Cortex of kidney (tissue), 1 donor: ENCODE measurements at places on chromosomes 12 and 14.

DNA sequence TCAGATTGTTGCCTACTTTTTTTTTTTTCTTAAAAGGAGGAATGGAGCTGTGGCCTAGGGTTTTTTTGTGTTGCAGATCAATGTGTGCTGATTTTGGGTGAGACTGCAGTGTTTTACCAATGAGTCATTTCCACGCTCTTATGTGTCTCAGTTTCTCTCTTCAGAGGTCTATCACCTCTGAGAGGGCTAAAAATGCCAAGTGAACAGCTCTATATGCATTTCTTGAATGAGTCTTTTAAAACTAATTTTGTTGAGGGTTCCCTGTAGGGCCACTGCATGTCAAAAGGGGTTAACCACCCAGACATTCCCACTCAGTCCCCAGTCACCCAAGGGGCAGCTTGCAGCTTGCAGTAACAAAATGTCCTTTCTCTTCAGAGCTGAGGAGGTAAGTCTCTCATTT is 24.3 kb upstream of the GLIPR1L2 start:
- DNase-seq: no peak

- no peak for DNase-seq
These were observed 48.3 kb downstream of the SEL1L start for GRCh38 chr14:81485372-81485771.

DNA sequence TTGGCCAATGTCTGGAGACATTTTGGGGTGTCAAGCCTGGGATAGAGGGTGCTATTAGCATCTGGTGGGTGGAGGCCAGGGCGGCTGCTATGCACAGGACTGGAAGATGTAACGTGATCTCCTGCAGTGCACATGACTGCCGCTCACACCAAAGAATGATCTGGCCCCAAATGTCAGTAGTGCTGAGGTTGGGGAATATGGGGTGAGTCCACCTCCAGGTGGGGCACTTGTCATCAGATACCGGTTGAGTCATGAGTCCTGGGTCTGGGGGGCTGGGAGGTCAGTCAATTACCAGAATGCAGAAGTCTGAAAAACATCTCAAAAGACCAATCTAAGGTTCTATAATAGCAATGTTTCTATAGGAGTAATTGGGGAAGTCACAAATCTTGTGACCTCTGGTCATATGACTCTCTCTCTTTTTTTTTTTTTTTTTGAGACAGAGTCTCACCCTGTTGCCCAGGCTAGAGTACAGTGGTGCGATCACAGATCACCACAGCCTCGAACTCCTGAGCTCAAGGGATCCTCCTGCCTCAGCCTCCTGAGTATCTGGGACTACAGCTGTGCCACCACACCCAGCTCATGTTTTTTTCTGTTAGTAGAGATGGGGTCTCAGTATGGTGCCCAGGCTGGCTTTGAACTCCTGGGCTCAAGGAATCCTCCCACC is 6.0 kb upstream of the SDSL start:
- DNase-seq: no peak

DNA sequence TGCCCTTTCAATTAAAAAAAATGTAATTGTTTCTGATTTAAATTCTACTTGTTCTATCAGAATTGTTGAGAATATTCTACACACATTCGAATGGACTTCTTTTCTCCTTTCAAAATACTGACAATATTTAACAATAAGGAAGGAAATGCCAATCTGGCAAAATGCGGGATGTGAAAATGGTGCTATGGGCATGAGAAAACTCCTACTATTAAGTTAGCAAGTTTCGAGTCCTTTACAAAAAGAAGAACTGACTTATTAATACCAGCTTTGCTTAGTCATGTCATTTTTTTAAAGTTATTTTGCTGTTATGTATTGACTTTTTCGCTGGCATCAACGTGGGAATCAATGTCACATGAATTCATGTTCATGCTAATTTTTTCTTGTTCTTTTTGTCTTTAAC is 31.7 kb upstream of the ARL1 start:
- DNase-seq: no peak

GRCh38 chr12:68451261-68452077 is 119.3 kb upstream of the MDM1 start:
- no peak for DNase-seq

GRCh38 chr12:122870163-122870842 is 25.6 kb downstream of the VPS37B start:
- DNase-seq: no peak

DNA sequence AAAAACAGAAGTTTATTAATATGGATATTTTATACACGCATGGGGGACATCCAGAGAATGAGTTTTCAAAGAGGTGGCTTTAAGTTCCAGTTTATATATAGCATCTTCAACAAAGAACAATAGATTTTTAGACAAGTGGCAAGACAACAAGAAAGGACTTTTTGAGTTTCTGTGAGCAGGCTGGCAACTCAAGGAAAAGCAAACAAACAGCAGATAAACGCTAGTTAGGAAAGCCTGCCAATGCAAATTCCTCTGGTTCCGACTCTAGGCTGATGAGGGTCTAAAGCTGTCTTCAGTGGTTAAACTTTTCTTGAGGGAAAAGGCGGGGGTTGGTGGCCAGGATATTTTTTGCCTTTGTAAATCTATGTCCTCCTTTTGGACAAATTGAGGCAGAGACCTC is 78.4 kb upstream of the EEA1 start:
- no peak for DNase-seq

GRCh38 chr12:57491393-57492280 is 3.8 kb downstream of the MARS1 start:
- DNase-seq: no peak

DNA sequence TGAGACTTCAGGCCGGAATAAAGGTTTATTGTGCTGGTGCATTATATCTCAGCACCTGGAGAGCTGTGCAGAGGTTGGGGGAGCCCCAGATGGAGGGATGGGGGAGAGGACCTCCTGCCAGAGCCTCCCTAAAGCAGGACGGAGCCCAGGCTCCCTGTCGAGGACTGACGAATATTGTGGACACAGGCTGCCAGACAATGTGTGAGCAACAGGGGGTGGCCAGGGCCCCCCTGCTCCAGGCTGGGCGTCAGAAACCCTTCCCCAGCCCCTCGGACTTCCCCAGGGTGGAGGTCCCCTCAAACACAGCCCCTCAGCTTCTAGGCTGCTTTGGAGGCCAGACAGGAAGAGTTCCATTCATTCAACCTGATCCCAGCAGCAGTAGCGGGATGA is 8.0 kb downstream of the TMEM119 start:
- DNase-seq: no peak

GRCh38 chr12:21323736-21324135 is 11.0 kb downstream of the SLCO1A2 start:
- DNase-seq: no peak

DNA sequence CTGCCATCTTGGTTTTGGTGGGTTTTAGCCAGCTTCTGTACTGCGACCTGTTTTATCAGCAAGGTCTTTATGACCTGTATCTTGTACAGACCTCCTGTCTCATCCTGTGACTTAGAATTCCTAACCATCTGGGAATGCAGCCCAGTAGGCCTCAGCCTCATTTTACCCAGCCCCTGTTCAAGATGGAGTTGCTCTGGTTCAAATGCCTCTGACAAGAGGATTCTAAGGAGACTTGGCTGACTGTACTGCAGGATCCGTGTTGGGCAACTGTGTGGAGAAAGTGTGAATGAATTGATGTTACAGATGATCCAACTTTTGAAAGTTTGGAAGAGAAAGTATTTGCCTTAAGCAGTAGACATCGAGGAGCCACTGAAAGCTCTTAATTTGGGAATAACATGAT is 91.0 kb downstream of the TTLL5 start:
- no peak for DNase-seq

DNA sequence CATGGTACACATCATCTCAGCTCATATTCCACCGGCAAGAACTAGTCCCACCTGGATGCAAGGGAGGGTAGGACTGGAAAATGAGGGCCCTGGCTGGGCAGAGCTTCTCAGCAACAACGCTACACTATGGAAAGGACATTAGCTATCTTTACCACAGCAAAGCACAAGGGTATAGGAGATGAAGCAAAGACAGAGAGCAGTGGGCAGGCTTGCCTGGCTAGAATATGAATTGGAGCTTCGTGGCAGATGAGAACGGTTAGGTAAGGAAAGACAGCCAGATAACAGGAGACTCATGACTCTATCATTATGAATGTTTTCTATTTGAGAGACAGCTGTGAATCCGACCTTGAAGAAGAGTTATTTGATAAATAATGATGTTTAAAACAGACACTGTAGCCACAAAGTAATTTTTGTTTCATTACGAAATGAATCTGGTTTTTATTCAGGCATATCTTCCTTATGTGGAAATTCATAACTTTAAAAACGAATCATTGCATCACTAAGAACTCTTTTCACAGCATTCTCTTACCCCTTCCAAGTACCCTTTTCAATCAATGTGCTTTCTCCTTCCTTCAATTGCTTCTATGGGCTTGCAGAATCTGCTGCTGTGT is 59.1 kb upstream of the PCED1B start:
- no peak for DNase-seq

DNA sequence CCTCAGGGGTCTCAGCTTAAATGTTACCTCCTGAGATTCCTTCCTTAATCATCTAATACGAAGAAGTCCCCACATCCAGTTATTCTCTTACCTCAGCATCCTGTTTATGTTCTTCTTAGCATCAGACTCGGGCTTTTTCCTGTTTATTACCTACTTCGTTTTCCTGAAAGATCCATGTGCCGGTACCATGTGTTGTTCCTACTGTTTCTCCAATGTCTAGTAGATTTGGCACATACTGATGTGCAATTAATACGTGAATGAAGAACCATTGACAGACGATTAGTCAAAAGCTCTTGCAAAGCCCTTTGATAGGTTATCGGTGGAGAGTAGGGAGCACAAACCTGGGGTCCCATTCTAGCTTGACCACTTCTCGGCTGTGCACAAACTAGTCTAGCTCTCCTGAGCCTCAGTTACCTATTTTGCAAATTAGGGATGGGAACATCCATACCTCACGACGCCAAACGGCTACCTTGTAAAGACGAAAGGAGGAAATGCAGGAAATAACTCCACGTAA is 735 bp upstream of the MAPKAPK5 start:
- DNase-seq: no peak

- DNase-seq: no peak
These were observed 56.4 kb upstream of the PIWIL1 start for GRCh38 chr12:130281153-130281799.

- DNase-seq: no peak
These were observed 33.7 kb upstream of the RIC8B start for GRCh38 chr12:106740818-106741217.
